ENCODE measurements at places on chromosomes 5 and 9.

DNA sequence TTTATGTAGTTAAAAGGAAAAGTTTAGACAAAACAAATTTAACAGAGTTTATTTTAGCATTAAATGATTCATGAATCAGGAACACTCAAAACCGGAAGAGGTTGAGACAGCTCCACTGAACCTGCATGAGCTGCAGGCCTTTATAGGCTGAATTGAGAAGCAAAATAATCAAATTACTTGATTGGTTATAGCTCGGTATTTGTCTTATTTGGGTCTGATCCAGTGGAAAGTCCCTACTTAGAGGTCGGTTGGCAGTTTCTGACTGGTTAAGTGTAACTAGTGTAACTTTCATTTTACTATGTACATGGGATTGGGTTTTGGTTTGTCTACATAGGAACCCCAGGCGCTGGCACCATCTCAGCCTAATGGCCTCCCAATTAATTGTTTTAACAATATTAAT lies 74.1 kb upstream of the PIK3R1 start:
- no peak for DNase-seq

- DNase-seq, result no peak
Measured at GRCh38 chr5:129670957-129671500, 76.9 kb upstream of the MINAR2 start.

GRCh38 chr5:155416765-155417164 lies 403.2 kb downstream of the KIF4B start:
- no peak for DNase-seq

- no peak for DNase-seq
Measured at GRCh38 chr5:57370376-57370775, 112.2 kb downstream of the ACTBL2 start.

GRCh38 chr9:115039516-115040120 lies 78.3 kb downstream of the TNC start:
- DNase-seq, result no peak

DNA sequence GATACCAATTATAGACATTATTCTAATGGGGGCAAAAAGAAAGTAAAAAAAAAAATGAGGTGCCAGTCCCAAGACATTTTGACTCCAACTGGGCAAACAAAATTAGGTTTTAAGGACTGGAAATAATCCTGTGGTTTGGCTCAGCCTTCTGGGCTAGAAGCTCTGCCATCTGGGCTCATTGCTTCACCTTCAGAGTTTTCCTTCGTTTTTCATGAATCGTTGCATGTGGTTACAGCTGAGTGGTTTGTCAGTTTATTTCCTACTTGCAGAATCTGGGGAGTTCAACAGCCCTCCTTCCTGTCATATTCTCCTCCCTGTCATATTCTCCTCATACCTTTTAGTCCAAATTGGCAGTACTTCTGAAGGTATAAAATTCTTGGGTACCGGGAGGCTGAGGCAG lies 12.0 kb downstream of the UGT3A2 start:
- DNase-seq, result no peak

DNA sequence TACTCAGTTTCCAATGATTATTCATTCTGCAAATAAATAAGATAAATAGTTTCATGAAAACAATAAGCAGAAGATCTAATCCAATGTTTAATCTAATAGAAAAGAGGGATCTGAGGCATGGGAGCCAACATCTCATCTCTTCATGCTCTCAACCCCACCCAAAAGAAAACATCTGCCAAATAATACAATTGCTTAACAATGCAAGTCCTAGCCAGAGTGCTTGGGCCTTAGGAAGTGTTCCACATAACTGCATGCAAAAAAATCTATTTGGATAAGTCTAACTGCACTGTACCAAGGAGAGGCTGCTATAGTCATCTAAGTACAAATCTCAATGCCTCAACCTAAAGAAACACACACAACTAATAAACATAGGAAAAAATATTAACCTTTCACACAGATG lies 606.0 kb downstream of the CDH9 start:
- DNase-seq, result no peak

DNA sequence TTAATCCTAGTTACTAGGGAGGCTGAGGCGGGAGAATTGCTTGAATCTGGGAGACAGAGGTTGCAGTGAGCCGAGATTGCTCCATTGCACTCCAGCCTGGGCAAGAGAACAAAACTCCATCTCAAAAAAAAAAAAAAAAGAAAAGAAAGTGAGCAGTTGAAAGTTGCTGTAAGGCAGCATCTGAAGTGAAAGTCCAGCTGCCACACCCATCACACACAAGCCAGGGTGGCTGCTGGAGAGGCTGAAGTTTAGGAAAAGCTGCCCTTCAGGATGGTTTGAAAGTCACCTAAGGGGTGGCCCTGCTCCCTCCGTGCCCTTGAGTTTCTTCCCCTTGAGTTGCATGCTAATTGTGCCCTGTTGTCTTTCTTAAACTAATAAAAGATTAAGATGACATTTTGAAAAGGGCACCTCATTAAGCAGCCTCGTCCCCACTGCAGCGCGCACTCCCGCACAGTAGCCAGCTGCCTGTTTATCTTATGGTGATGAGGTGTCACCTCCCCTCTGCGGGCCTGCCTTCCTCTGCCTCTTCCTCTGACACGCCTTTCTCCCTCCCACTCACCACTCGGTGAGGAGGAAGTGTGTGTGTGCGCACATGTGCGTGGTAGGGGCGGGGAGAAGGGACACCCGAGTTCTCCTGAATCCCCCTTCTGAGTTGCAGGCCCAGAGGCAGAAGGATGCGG lies 104.2 kb upstream of the PANK3 start:
- no peak for DNase-seq

- no peak for DNase-seq
Measured at GRCh38 chr9:134331186-134332025, 5.2 kb downstream of the RXRA start.

GRCh38 chr9:101840694-101841188 lies 102.3 kb upstream of the GRIN3A start:
- DNase-seq, result no peak

GRCh38 chr5:4640795-4641194 lies 499.3 kb upstream of the ADAMTS16 start:
- no peak for DNase-seq

DNA sequence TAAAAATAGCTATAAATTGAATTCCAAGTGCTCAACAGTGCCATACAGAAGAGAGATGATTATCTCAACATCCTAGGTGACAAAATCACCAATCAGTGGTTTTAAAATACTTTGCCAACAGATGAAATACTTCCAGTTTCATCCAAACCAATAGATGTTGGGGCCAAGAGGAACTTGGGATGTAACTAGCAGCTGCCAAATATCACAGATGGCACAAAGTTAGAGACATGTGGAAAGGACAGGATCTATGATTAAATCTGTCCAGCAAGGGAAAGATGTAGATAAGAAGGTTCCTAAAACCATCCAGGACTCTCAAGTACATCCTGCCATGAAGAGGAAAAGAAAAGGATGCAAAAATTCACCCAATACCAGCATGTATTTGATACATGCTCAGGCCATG lies 23.8 kb downstream of the TRPM3 start:
- DNase-seq, result no peak

DNA sequence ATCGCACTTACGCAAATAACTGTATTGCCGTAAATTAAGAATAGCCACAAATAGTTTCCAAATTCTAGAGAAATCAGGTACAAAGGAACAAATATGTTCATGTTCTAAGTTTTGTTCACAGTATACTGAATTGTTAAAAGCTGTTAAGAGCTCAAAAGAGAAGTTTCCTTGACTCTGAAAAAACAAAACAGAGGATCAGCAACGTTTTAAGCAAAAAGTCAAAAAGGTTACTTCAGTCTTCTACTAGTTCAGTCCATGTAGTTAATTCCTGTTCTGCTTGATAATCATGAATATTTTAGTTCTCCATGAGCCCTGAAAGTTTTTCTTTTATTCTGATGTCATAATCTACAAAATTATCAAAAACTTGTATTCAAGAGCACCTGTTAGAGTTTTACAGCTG lies 128.6 kb upstream of the MAST4 start:
- no peak for DNase-seq

GRCh38 chr9:105883847-105884246 lies 189.5 kb downstream of the TMEM38B start:
- no peak for DNase-seq

DNA sequence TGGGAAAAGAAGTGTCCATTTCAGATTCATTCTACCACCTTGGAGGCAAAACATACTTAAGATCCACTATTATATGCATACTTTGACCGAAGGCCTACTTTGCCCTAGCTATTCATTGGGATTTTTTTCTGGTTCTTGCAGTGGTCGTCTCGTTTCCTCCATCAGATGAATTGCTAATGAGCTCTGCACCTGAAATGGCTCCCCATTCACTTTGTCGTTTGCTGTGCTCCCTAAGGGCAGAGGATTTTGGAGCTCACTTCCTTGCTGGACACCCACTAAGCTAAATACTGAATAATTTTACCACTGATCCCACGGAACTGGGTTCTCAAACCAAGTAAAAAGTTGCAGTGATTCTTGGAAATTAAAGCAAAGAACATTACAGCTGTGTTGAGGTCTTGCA lies 1.9 kb downstream of the KDM3B start:
- DNase-seq, result no peak

GRCh38 chr5:109935833-109936490 lies 246.2 kb downstream of the MAN2A1 start:
- DNase-seq, result no peak

DNA sequence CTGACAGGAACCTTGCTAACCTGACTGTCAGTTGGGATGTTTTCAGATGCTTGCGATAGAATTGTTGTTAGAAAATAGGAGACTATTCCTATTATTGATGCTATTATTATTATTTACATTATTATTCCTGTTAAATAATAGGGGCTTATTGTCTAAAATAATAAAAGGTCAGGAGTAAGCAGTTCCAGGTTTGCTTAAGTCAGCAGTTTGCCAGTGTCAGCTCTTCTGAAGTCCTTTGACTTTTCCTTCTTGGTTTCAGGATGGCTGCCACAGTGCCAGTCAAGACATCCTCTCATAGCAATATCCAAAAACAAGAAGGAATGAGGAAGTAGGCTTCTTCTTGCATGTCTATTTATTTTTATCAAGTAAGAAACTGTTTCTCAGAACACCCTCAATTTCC lies 141.7 kb upstream of the MARCHF11 start:
- no peak for DNase-seq

GRCh38 chr5:39371367-39371635 lies 7.0 kb upstream of the C9 start:
- DNase-seq, result no peak

GRCh38 chr5:178670351-178670885 lies 43.6 kb upstream of the CLK4 start:
- no peak for DNase-seq

- DNase-seq, result no peak
Measured at GRCh38 chr9:15248621-15249020, 58.4 kb downstream of the TTC39B start.

GRCh38 chr5:120365656-120366446 lies 98.2 kb upstream of the PRR16 start:
- DNase-seq, result no peak

DNA sequence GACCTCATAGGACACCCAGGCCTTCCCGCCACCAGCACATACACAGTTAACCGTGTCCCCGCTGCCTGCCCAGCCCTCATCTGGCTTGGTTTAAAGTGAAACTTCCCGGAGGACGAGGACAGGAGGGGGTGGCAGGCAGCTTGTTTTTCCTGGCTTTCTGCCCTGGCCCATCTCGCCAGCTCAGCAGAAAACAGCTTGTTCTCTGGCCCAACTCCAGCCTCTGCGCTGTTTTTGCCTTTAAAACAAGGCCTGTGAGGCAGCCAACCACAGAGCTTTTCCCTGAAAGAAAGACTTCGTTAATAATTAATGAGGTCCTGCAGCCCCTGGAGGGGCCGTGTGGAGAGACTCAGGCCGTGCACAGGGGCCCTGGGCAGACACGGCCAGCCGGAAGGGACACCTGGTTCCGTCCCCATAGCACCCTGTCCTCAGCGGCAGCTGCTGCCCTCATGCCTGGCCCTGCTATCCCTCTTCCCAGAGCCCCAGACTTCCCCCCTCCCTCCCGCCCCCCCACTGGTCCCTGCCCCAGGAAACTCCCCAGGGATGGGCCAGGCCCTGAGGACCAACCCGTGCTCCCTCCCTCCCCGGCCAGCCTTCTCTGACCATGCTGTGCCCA lies 108.7 kb downstream of the RXRA start:
- peak; percentile 92 for DNase-seq

DNA sequence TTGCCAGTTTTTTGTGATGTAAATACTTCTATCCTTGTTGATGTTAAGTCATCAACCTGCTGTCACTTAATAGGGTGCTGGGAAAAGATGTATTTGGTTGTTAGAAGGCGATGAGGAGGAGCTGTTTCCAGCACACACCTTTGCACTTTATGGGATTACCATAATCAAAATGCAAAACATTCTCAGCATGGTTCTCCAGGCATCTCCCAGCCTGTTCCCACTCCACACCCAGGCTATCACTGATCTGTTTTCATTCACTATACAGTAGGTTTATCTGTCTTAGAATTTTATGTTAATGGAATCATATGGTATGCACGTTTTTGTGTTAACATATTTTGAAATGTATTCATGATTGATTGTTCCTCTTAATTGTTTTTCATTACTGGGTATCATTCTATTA lies 35.9 kb downstream of the PCSK5 start:
- no peak for DNase-seq

DNA sequence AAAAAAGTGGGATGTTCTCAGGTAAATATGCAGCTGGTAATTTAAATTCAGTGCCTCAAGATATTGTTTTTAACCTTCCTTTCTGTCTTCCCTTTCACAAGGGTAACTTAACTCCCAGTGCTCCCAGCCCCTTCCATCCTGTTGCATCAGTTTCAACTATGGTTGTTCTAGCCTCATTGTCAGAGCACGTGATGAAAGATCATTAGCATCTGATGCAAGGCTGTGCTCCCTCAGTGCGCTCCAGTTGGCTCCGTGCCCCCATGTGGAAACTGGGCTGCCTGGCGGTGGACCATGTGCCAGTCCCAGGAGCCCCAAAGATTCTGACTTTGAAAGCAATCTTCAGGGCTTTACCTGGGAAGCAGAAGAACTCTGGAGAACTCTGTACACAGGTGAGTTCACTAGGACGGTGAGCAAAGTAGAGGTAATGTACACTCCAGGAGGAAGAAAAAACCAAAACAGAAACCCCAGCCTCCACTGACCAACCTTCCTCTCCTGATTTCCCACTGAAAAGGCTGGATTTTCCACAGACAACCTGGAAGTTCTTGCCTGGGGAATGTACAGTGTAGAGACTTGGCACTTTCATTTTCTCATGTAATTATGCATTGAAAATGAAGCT lies 96.9 kb downstream of the SLC1A3 start:
- no peak for DNase-seq

DNA sequence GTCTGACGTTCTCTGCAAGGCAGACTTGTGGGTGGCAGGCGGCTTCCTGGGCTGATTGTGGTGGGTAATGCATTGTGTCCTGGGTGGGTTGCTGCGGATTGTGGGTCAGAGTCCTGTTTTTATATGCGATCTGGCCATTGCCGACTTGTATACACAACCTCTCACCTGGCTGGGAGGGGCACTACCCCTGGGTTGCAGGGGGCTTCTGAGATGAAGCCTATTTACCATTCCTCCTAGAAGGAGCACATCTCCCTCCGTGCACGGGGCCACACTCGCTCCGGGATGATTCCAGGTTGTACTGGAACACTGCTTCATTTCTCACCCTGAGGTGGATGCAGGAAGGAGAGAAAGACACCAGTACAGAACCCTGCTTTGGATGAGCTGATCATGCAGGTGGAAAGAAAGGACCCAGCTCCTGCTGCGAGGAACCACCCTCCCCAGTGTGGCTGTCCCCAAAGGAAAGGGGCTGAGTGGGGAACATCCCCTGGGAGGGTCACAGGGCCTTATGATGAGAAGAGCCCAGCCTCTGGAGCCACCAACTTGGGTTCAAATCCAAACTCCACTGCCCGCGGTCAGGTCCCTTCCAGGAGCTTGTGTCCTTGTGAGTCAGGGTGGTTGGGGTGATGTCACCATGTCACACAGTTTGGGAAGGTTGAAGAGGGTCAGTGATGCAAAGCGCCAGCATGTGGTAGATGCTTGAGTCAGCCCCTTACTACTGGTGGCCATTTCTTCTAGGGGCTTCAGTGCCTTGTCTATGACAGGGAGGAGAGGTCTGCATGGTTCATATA lies 151.8 kb upstream of the COL5A1 start:
- no peak for DNase-seq

Measured in putamen (tissue), 1 donor.